ENCODE measurements at places on chromosomes 3 and 15. TPM values are rescaled to one million over a fixed set of nuclear protein-coding genes. Genes with fewer than 3 reads are reported as not detected.

Gene GOLGA8J
- 0.29 TPM for total RNA-seq

Gene TMEM39A
- total RNA-seq, result 54.5 TPM

Gene MYRIP
- total RNA-seq, result under 0.01 TPM

Gene CASR
- not detected for total RNA-seq

Gene OR5K2
- total RNA-seq, result not detected

Gene CLEC3B
- total RNA-seq, result 48.9 TPM

GRCh38 chr3:138974462-138974861 lies 27.4 kb downstream of the FOXL2NB start:
- no peak for DNase-seq
- H3K4me3 ChIP-seq, result no peak overlapping the region
- H3K27me3 ChIP-seq, result peaks cover 3% of the 10 kb centered on the region
- no peaks in the 10 kb centered on the region for H3K4me1 ChIP-seq
- H3K27ac ChIP-seq, result no peak overlapping the region
- no peaks in the 10 kb centered on the region for H3K36me3 ChIP-seq

DNA sequence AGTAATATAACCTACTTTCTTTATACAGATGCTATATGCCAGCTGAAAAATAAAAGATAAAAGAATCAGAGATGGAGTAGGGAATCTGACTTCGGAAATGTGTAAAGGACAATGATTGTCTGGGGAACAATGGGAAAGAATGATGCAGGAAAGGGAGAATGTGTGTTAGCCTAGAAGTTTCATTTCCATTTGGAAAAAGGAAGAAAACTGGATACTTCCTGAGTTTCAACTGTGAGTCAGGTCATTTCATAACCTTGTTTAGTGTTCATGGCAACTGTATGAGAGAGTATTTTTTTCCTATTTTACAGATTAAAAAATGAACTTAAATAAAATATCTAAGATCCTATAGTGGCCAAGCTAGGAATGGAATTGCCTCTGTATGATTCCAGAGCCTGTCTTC lies 261.3 kb upstream of the NECTIN3 start:
- no peaks in the 10 kb centered on the region for H3K36me3 ChIP-seq
- H3K4me1 ChIP-seq, result peaks cover 36% of the 10 kb centered on the region
- H3K27ac ChIP-seq, result peak overlapping the region; percentile 78
- DNase-seq, result no peak
- H3K27me3 ChIP-seq, result no peaks in the 10 kb centered on the region

GRCh38 chr15:51775967-51776816 lies 24.8 kb downstream of the TMOD2 start:
- H3K4me3 ChIP-seq, result no peak overlapping the region
- no peaks in the 10 kb centered on the region for H3K36me3 ChIP-seq
- no peak overlapping the region for H3K27ac ChIP-seq
- H3K27me3 ChIP-seq, result no peaks in the 10 kb centered on the region
- DNase-seq, result peak; percentile 43

- H3K36me3 ChIP-seq, result no peaks in the 10 kb centered on the region
- no peak overlapping the region for H3K27ac ChIP-seq
- no peak overlapping the region for H3K4me3 ChIP-seq
- DNase-seq, result no peak
- no peaks in the 10 kb centered on the region for H3K27me3 ChIP-seq
These were observed 3.7 kb upstream of the SH3BP5 start for GRCh38 chr3:15336057-15336456.

GRCh38 chr3:109413049-109413448 lies 75.7 kb upstream of the DPPA4 start:
- DNase-seq, result peak; percentile 21
- no peaks in the 10 kb centered on the region for H3K27me3 ChIP-seq
- H3K36me3 ChIP-seq, result no peaks in the 10 kb centered on the region
- no peak overlapping the region for H3K4me3 ChIP-seq
- H3K27ac ChIP-seq, result no peak overlapping the region

GRCh38 chr3:129942296-129942695 lies 32.2 kb upstream of the TRH start:
- H3K27me3 ChIP-seq, result peaks cover 2% of the 10 kb centered on the region
- peak; percentile 93 for DNase-seq
- H3K4me3 ChIP-seq, result no peak overlapping the region
- H3K4me1 ChIP-seq, result no peaks in the 10 kb centered on the region
- no peaks in the 10 kb centered on the region for H3K36me3 ChIP-seq

- no peak for DNase-seq
- no peaks in the 10 kb centered on the region for H3K27me3 ChIP-seq
- no peaks in the 10 kb centered on the region for H3K36me3 ChIP-seq
- no peak overlapping the region for H3K4me3 ChIP-seq
- no peak overlapping the region for H3K27ac ChIP-seq
- H3K4me1 ChIP-seq, result no peaks in the 10 kb centered on the region
These were observed 3.3 kb upstream of the LRTM1 start for GRCh38 chr3:54931182-54931581.

DNA sequence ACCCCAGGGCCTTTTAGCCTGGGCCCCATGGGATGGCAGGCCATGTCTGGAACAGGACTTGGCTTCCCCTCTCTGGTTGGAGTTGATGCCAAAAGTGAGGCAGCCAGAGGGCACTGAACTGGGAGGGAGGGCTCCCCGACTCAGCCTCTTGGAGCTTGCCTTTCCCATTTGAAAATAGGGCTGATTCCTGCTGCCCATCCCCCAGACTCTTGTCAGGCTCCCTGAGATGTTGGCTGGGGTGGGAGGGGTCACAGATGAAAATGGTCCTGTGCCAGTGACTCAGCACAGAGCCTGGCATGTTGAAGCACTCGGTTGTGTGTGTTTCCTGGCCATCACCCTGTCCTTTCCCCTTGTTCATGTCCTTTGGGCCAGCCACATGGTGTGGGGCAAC lies 6.6 kb downstream of the PPCDC start:
- H3K27ac ChIP-seq, result peak overlapping the region; percentile 85
- peak overlapping the region; percentile 61 for H3K4me3 ChIP-seq
- peak; percentile 88 for DNase-seq
- H3K27me3 ChIP-seq, result no peaks in the 10 kb centered on the region
- peaks cover 14% of the 10 kb centered on the region for H3K4me1 ChIP-seq

GRCh38 chr3:74535281-74535680 lies 79.2 kb downstream of the CNTN3 start:
- no peaks in the 10 kb centered on the region for H3K36me3 ChIP-seq
- no peak overlapping the region for H3K27ac ChIP-seq
- no peaks in the 10 kb centered on the region for H3K4me1 ChIP-seq
- no peaks in the 10 kb centered on the region for H3K27me3 ChIP-seq
- DNase-seq, result no peak
- H3K4me3 ChIP-seq, result no peak overlapping the region

- H3K27me3 ChIP-seq, result no peaks in the 10 kb centered on the region
- DNase-seq, result no peak
- no peak overlapping the region for H3K27ac ChIP-seq
- H3K4me3 ChIP-seq, result no peak overlapping the region
- H3K36me3 ChIP-seq, result no peaks in the 10 kb centered on the region
These were observed 240.2 kb upstream of the ZNF717 start for GRCh38 chr3:76025561-76025960.

DNA sequence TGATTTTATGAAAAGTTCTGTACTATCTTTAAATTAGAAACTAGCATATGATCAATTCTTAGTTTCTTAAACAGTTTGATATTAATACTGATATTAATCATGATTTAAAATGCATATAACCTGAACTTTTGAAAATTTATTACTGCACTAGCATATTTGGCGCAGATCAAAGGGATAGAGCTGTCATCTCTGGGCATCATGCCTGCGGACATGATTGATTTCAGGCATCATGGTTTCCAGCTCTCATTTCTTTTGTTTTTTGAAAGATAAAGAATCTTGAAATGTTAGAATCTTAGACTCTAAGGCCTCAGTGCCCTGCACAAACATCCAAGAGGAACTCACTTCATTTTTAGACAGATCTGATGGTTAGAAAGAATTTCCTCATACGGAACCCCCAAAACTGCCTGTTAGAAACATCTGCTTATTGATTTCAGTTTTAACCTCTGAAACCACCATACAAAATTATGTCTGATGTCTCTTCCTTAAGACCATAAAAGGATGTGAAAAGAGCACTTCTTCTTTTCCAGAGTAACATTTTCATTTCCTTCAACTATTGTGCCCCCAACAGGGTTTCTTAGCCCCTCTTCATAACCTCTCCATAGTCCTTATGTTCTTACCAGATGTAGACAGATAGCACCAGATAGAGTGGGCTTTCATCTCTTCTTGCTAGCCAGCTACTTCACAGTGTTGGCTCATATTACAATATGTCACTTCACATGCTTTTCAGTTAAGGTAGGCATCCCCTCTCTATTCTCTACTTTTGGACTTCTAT lies 110.8 kb downstream of the BBX start:
- H3K27ac ChIP-seq, result no peak overlapping the region
- H3K36me3 ChIP-seq, result no peaks in the 10 kb centered on the region
- H3K27me3 ChIP-seq, result no peaks in the 10 kb centered on the region
- no peak overlapping the region for H3K4me3 ChIP-seq
- peaks cover 8% of the 10 kb centered on the region for H3K4me1 ChIP-seq
- peak; percentile 39 for DNase-seq

- peaks cover 7% of the 10 kb centered on the region for H3K4me1 ChIP-seq
- DNase-seq, result no peak
- no peak overlapping the region for H3K27ac ChIP-seq
- no peaks in the 10 kb centered on the region for H3K27me3 ChIP-seq
- H3K36me3 ChIP-seq, result no peaks in the 10 kb centered on the region
- no peak overlapping the region for H3K4me3 ChIP-seq
These were observed 132.2 kb upstream of the NR2E3 start for GRCh38 chr15:71678191-71678590.

Measured in osteoblast (primary cell).